Naive thymus-derived CD4-positive, alpha-beta T cell (primary cell): ENCODE measurements at places on chromosomes 12 and 14. TPM values are rescaled to one million over a fixed set of nuclear protein-coding genes. Genes with fewer than 3 reads are reported as not detected.

DNA sequence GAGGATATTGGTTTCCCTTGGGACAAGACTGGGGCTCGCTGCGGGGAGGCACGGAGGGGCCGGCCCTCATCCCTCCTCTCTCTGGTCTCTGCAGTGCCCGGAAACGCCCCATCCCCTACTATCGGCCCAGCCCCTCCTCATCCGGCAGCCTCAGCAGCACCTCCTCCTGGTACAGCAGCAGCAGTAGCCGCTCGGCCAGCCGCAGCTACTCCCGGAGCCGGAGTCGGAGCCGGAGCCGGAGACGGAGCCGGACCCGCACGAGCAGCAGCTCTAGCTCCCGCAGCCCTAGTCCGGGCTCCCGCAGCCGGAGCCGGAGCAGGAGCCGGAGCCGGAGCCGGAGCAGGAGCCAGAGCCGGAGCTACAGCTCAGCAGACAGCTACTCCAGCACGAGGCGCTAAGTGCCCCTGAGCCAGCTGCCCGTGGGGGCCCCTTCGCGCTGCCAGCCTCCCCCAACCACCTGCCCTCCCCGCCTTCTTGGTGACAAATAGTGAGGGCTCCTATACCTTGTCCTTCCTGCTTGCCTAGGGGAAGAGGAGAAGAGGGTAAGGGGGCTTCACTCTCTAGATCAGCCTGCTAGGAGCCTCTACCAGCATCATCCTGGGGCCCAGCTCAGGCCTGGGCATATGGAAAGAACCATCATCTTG lies 22.2 kb upstream of the HSPB8 start:
- no peak overlapping the region for H3K27ac ChIP-seq
- no peaks in the 10 kb centered on the region for H3K27me3 ChIP-seq
- DNase-seq = no peak
- no peaks in the 10 kb centered on the region for H3K4me1 ChIP-seq
- H3K4me3 ChIP-seq = no peak overlapping the region

DNA sequence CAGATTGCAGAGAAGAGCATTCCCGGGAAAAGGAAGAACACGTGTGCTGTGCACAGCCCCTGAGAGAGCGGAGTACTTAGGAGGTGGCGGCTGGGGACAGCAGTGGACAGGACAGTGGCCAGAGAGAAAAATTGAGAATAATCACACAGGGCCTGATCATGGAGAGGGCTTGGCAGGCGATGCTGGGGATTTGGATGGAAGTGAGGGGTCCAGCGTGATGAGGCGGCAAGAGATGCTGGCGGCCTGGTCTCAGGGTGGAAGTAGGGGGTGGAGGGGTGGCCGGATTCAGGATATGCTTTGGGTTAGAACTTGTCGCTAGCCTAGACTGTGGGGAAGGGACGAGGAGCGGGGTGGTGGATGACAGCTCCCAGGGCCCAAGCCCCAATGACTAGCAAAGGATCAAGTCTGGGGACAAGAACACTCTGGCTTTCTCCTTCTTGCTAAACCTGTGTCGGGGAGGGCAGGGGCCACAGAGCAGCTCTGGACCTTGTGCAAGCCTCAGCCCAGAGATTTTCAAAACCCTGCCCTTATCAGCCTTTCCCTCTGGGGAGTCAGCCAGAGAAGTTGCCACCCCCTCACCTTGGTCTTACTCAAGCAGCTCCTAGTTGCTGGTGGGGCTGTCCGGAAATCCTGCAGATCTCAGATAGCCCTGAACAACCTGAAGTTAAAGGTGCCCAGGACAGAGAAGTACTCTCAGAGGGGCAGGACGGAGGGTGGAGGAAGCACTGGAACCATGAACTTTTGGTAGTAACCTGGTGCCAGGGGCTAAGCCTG lies 1.3 kb downstream of the HVCN1 start:
- no peaks in the 10 kb centered on the region for H3K27me3 ChIP-seq
- H3K27ac ChIP-seq = peak overlapping the region; percentile 62
- H3K36me3 ChIP-seq = peaks cover 7% of the 10 kb centered on the region
- DNase-seq = no peak
- H3K4me1 ChIP-seq = peaks cover 13% of the 10 kb centered on the region

DNA sequence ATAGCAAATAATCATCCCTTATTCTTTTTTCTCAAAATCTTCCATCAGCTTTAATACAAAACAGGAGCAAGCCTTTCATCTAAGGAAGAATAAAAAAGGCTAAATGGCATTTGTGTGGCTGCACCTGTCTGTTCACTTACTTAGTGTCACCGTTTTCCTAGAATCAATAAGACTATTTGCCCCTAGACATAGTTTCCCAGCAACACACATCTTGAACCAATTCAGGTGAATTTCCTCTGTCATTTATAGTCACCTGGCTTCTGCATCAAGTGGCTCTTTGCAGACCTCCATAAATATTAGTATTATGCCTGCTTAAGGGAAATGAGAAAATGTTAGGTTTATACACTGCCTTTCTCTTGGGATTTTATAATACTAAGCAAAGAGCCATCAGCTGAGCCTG lies 17.4 kb upstream of the GCH1 start:
- no peaks in the 10 kb centered on the region for H3K4me1 ChIP-seq
- no peaks in the 10 kb centered on the region for H3K36me3 ChIP-seq
- H3K4me3 ChIP-seq = no peak overlapping the region
- DNase-seq = no peak
- no peaks in the 10 kb centered on the region for H3K27me3 ChIP-seq

GRCh38 chr12:26855337-26855736 lies 22.3 kb upstream of the ITPR2 start:
- H3K36me3 ChIP-seq = no peaks in the 10 kb centered on the region
- H3K27me3 ChIP-seq = no peaks in the 10 kb centered on the region
- no peaks in the 10 kb centered on the region for H3K4me1 ChIP-seq
- no peak overlapping the region for H3K27ac ChIP-seq
- no peak overlapping the region for H3K4me3 ChIP-seq
- no peak for DNase-seq

DNA sequence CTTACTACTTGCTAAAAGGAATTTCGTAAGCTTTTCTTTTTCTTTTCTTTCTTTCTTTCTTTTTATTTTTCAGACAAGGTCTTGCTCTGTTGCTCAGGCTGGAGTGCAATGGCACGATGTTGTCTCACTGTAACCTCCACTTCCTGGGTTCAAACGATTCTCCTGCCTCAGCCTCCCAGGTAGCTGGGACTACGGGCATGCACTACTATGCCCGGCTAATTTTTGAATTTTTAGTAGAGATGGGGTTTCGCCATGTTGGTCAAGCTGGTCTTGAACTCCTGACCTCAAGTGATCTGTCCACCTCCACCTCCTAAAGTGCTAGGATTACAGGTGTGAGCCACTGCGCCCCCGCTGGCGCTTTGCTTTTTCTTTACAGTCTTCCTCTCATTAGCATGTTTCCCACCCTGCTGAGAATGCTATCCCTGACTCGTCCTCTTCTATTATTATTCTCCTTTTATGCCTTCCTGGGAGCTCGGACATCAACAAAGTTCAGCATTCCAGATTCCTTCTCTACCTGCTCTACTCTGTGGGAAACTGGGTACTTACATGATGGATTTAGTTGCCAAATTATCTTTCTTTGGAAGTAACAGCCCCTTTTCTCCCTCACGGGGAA lies 3.1 kb downstream of the MTHFD1 start:
- peaks cover 17% of the 10 kb centered on the region for H3K4me1 ChIP-seq
- no peak for DNase-seq
- no peak overlapping the region for H3K4me3 ChIP-seq
- H3K27me3 ChIP-seq = no peaks in the 10 kb centered on the region
- no peak overlapping the region for H3K27ac ChIP-seq

GRCh38 chr12:68788554-68789143 lies 19.3 kb upstream of the MDM2 start:
- H3K4me3 ChIP-seq = no peak overlapping the region
- DNase-seq = no peak
- H3K27me3 ChIP-seq = no peaks in the 10 kb centered on the region
- H3K4me1 ChIP-seq = no peaks in the 10 kb centered on the region

DNA sequence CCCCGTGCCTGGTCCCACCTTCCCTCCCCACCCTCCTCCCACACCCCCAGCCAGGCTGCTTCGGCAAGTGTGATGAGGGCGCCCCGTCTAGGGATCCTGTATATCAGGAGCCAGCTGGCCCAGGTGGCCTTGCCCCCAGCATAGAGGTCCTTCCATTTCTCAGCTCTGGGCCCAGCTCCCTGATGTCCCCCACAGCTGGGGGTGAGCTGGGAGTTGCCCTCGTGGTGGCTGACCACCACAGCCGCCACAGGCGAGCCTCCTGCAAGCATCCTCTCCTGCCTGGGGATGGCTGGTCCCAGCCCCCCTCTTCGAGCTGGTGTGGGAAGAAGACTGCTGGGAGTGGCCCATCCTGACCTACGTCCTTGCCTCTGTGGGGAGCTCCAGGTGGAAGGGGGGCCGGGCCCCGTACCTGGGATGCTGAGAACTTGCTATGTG lies 7.4 kb downstream of the ASPG start:
- peaks cover 7% of the 10 kb centered on the region for H3K4me1 ChIP-seq
- H3K27me3 ChIP-seq = no peaks in the 10 kb centered on the region
- H3K4me3 ChIP-seq = no peak overlapping the region
- no peak overlapping the region for H3K27ac ChIP-seq

- no peak for DNase-seq
- H3K27ac ChIP-seq = no peak overlapping the region
- H3K27me3 ChIP-seq = no peaks in the 10 kb centered on the region
- H3K4me1 ChIP-seq = no peaks in the 10 kb centered on the region
- H3K36me3 ChIP-seq = no peaks in the 10 kb centered on the region
These were observed 312.4 kb upstream of the PRKD1 start for GRCh38 chr14:30240018-30240417.

DNA sequence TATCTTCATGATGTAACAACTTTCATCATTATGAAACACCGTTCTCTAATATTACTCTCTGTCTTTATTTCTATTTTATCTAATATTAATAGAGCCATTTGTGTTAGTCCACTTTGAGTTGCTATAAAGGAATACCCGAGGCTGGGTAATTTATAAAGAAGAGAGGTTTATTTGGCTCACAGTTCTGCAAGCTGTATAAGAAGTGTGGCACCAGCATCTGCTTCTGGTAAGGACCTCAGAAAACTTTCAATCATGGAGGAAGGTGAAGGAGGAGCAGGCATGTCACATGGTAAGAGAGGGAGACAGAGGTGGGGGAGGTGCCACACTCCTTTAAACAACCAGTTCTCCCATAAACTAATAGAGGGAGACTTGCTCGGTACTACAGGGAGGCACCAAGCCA lies 25.1 kb downstream of the BORCS5 start:
- H3K27ac ChIP-seq = no peak overlapping the region
- no peaks in the 10 kb centered on the region for H3K27me3 ChIP-seq
- H3K36me3 ChIP-seq = no peaks in the 10 kb centered on the region
- H3K4me3 ChIP-seq = no peak overlapping the region

- H3K27ac ChIP-seq = no peak overlapping the region
- H3K27me3 ChIP-seq = no peaks in the 10 kb centered on the region
- no peaks in the 10 kb centered on the region for H3K36me3 ChIP-seq
- no peak overlapping the region for H3K4me3 ChIP-seq
- H3K4me1 ChIP-seq = peaks cover 19% of the 10 kb centered on the region
These were observed 889 bp upstream of the IFT43 start for GRCh38 chr14:75984674-75985073.

DNA sequence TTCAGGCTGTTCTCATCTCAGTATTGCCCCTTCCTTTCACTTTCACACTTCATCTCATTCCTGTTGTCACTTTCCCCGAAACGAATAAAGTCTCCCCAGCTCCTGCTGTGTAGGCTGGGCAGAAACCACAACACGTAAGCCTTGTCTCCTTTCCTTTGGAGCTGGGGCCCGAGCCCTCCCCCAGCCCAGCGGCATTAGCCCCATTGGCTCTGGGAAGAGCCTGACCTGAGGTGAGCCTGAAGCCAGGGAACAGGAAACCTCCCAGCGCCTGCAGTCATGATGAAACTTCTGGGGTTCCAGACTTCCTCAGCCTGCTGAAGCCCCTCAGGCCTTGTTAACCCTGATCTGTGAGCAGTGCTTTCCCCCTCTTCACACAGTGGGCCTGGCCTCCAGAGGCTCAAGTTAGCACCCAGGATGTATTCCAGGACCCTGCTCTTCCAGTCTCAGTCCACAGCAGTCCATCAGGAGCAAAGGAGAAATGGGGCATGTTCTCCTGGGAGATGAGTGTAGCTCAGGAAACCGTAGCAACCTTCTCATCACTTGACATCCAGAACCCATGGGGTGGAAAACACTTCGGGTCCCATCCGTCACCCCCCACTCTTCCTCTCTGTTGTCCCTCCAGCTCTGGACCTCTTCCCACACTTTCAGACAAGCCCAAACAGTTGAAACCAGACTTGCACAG lies 21.8 kb downstream of the VASH1 start:
- no peak for DNase-seq
- peaks cover 6% of the 10 kb centered on the region for H3K4me1 ChIP-seq
- H3K27me3 ChIP-seq = no peaks in the 10 kb centered on the region
- no peak overlapping the region for H3K4me3 ChIP-seq
- H3K36me3 ChIP-seq = no peaks in the 10 kb centered on the region

DNA sequence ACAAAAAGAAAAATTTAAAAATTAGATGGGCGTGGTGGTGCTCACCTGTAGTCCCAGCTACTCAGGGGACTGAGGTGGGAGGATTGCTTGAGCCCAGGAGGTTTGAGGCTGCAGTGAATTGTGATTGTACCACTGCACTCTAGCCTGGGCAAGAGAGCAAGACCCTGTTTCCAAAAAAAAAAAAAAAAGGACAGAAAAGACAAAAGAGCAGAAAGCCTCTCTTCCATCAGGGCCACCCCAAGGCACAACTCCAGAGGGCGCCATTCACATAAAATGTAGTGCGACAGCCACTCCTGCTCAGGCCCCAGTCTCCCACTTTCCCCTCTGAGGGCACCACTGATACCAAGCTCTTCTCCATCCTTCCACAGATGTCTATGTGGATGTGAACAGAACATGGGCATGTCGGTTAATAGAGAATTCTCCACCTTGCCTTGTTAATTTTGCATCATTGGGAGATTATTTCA lies 41.8 kb downstream of the DGLUCY start:
- no peak overlapping the region for H3K4me3 ChIP-seq
- H3K4me1 ChIP-seq = peaks cover 5% of the 10 kb centered on the region
- no peak for DNase-seq
- H3K27ac ChIP-seq = no peak overlapping the region
- no peaks in the 10 kb centered on the region for H3K27me3 ChIP-seq

GRCh38 chr12:126572170-126572569 lies 1506.9 kb downstream of the AACS start:
- H3K4me1 ChIP-seq = no peaks in the 10 kb centered on the region
- no peaks in the 10 kb centered on the region for H3K36me3 ChIP-seq
- DNase-seq = no peak
- H3K27ac ChIP-seq = no peak overlapping the region
- no peaks in the 10 kb centered on the region for H3K27me3 ChIP-seq

The GPR132 gene
- 37.8 TPM for total RNA-seq

The DCN gene
- total RNA-seq = not detected

The DEPDC4 gene
- 1.2 TPM for total RNA-seq
